ENCODE measurements at places on chromosomes 12 and 14. TPM values are rescaled to one million over a fixed set of nuclear protein-coding genes. Genes with fewer than 3 reads are reported as not detected.

DNA sequence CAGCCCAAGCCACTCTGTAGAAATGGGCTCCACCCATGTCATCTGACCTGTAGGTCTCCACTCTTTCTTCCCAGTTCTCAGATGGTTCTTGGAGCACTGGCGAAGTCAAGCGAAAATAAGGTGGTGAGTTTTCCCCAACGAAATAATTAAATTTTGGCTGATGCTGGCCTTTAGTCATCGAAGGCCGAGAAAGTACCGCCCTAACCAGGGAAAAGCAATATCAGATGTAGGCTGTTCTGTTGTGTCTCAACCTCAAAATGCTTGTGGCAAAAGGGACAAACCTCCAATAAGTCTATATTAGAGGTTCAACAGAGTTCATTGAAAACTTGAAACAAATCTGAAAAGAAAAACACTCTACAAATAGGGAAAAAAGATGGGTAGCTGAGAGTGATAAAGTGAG, 48.6 kb upstream of the BCAT1 start:
- DNase-seq, result no peak

GRCh38 chr12:93904124-93904523, 226.9 kb downstream of the CRADD start:
- no peak for DNase-seq

DNA sequence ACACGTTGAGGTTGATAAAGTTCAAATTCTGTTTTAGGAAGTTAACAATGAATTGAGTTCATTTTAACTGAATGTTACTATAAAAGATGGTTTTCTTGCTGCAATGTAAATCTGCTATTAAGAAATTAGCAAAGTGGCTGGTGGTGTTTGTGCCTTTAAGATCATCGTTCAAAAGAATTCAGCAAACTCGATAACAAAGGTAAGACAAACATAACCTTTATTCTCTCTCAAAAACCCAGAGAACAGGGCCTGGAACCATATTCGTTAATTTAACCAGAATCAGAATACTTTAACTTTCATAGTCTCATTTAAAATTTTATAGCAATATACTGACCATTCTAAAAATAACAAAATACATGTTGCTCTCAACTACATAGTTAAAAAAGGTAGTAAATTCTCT, 3.4 kb downstream of the TMEM30B start:
- no peak for DNase-seq

- no peak for DNase-seq
Measured at GRCh38 chr14:101017806-101018560, 114.5 kb upstream of the RTL1 start.

DNA sequence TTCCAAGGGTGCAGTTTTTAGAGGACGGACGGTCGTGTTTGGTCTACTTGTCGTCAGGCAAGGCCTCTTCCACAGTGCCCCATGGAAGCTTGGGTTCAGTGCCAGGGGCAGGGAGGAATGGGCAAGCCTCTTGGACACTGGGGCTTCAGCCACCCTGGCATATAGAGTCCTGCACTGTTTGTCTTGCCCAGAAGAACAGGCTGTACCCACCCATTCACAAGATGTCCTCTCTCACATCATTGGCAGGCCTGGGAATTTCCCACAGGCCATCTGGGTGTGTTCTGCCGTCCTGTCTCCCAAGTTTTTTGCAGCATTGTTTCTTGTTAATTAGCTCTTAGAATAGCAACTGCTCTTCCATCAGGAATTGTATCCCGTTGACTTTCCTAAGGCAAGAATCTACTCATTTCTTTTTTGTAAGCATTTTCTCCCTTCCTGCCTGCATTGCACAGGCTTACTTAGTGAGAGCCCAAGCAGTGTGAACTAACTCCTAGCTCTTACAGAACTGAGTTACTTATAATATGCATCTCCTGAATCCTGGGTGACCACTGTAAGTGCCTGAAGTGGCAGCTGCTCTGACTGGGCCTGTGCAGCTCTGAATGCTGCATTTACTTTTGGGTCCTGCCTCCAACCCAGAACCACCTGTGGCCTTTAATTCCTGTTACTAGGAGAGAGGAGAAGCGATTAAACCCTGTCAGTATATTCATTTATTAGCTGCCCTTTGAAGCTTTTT, 149.4 kb upstream of the HIF1A start:
- no peak for DNase-seq

DNA sequence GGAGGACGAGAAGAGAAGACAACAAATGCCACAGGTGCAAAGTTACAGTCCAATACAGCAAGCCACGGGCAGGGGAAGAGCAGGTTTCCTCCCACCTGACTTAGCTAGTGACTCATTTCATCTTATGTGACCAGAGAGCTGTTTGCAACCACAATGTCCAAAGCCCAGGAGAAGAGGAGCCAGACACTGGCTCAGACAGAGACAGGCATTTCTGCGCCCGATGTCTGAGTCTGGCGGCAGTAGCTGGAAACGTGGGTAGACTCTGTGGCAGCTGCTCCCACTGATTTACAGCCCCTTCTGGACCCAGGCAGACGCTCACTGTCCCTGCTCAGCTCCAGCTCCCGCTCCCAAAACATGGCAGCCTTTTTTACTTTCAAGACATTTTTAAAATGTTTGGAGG, 60.0 kb downstream of the CHGA start:
- no peak for DNase-seq

DNA sequence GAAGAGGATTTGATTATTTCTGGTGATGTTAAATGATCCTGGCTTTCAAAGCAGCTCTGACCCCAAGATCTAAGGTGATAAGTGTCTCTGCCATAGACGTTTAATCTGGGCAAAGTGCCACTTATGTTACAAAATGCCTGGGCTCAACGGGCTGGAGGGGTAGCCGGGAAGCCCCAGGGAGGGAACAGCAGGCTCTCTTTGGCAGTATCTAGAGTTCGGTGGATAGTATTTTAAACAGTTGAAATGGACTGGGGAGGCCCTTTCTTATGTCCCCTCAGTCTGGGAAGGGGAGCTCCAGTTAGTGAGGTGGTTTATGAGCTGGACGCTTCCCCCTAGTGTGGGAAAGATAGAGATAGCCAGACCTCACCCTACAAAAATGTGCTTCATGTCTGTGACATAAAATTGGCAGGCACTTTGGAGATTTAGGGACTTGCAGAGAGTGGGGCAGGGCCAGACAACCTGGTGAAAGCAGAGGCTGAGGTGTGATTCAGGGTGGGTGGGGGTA, 5.5 kb upstream of the HOXC11 start:
- no peak for DNase-seq

- DNase-seq, result no peak
Measured at GRCh38 chr12:117284140-117284539, 77.3 kb downstream of the NOS1 start.

- no peak for DNase-seq
Measured at GRCh38 chr12:85448548-85449139, 168.6 kb downstream of the ALX1 start.

DNA sequence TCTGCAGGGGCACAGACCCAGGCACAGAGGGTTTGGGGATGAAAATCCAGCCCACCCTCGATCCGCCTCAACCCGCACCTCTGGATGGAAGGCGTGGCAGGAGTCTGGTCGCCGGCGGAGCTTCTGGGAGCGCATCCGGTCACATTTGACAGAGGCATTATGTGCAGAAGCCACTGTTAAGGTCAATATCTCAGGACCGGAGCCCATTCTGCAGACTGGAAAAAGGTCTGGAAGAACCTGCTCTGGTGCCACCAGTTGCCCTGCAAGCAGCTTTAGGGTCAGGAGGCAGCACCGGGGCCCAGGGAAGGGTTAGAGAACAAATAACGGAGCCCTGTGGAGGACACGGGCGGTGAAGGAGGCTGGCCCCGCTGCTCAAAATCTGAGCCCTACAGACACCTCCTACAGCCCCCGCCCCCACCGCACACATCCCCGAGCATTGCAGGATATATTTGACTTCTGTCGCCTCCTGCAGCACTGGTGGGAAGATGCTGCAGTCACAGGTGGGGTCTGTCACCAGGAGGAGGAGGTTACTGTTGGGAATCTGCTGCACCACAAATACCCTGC, 25.1 kb upstream of the LRTM2 start:
- DNase-seq, result no peak

DNA sequence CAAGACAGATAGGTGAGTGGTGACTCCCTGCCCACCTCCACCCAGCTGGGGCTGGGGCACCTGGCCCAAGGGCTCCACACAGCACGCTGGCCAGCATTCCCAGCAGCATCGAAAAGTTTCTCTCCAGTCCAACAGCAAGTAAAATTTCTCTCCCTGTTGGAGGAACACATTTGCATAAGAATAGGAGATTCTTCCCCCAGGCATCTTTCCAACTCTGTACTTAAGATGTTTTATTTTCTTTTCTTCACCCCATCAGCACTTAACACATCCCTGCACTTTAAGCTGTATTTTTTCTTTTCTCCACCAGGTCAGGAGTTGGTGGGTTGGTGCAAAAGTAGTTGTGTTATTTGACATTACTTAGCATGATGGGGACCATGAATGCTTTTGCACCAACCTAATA, 47.2 kb downstream of the OR9K2 start:
- no peak for DNase-seq

DNA sequence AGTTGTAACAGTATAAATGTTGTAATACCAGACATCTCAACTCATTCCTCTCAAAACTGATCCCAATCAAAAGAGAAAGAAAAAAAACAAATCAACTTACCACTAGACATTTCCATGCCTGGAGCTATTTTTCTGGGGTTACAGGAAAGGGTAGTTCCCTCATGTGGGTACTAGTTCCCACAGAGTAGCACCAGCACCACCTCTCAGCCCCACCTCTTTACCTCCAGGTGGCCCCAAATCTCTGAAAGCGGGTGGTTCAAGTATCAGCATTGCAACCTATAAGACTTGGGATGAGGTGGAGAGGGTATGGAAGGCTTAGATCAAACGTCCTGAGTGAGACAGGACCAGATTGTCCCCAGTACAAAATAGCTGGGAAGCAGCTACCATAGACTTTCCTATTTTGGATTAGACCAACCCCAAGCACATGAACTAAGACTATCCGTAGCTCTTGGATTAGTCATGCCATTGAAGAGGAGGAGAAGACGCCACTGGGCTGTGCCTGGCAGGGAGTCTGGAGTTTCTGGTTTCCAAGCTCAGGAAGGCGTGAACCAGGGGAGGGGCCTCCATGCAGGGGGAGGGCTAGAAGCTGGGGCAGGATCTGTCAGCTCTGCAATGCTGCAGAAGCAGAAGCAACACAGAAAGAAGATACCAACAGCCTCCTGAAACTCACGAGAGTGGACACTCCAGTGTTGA, at the start of gene SLC39A2:
TSS of gene SLC39A2 (plus strand) at position 620 of the 693 bp plus-strand sequence. CDS start 154 bp downstream, outside the sequence.
- peak; percentile 25 for DNase-seq

DNA sequence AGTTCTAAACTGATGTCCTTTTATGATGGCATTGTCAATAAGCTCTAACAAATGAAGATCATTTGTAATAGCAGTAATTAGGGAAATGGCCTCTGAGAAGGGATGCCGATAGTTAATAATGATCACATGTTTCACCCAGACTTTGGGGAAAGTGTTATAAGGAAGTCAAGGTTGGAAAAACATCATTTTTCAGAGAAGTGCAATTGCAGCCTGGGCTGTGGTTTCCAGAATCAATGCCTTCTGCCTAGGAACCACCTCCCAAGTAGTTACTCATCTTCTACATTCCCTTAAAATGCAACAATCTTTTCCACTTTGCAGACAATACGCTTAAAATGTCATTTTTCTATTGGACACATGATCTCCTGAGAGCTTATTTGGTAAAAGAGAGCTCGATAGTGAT, 879 bp downstream of the EDDM3A start:
- no peak for DNase-seq

DNA sequence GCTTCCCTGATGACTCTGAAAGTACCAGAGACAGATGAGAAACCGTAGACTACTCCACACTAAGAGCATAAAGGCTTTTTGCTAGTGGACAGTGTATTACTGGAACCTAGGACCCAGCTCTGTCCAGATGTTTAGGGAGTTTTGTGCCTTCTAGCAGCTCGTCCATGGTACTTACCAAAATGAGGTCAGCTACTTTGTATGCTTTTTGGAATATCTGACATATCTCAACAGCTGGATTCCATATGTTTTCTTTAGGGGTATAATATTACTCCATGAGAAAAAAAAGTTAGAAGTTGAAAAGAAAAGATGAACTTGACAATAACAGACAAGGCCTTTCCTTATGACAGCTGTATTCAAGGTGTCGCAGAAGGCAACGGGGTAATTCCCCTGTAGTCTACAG, 32.1 kb upstream of the FRMD6 start:
- DNase-seq, result no peak

- DNase-seq, result no peak
Measured at GRCh38 chr12:91935296-91935695, 210.3 kb downstream of the BTG1 start.

GRCh38 chr12:116136340-116136739, 141.2 kb downstream of the MED13L start:
- DNase-seq, result no peak

- no peak for DNase-seq
Measured at GRCh38 chr12:89539426-89540223, 13.8 kb upstream of the POC1B start.

DNA sequence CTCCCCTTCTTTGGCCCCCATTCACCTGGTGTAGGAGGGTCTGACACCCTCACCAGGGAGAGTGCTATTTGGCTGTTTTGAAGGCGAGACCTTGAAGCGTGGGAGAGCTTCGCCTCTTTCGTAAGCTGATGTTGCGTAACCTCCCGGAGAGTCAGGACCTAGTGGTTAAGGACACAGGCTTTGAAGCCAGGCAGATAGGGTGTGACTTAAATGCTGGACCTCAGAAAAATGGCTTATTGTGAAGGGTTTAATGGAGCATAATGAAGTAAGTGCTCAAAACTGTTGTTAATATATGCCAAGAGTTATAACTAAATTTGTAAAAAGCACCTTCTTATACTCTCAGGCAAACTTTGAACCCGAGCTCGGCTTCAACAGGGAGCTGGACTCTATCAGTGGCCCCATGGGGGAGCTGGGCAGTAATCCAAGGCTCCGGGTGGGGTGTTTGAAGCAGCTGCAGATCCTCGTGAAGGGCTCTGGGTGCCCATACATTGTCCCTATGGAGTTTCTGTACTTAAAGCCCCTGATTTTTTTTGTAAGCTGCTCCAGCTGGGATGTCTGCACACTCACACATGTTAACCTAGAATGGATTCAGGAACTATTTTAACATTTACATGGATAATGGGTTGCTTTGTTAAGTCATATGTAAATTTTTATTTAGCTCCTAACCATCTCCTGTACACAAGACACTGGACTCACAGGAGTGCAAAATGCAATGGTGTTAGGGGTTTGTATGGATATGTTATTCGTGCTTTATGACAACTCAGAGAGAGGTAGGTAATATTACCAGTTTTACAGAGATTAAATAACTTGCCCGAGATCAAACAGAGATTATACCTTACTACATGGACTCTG, 26.0 kb downstream of the PPFIBP1 start:
- DNase-seq, result peak; percentile 79

- peak; percentile 76 for DNase-seq
Measured at GRCh38 chr12:69623970-69624369, 13.3 kb upstream of the LRRC10 start.

- no peak for DNase-seq
Measured at GRCh38 chr12:109347589-109347988, at the start of gene MYO1H. Gene MYO1H, plus strand, starts transcription at chr12:109347900. Its CDS starts 61 bp downstream, at chr12:109347961.

The TRHDE gene
- 0.96 TPM for total RNA-seq

The MUCL1 gene
- not detected for total RNA-seq

The RNASE4 gene
- total RNA-seq, result 10.0 TPM

The PPP1R13B gene
- 75.4 TPM for total RNA-seq

The ACOT6 gene
- not detected for total RNA-seq

The SDSL gene
- 15.0 TPM for total RNA-seq

The PSEN1 gene
- total RNA-seq, result 33.7 TPM

The HOXC5 gene
- not detected for total RNA-seq

The SFSWAP gene
- 15.1 TPM for total RNA-seq

The LRTM2 gene
- not detected for total RNA-seq

The DYNC1H1 gene
- 625 TPM for total RNA-seq

Data from heart right ventricle (tissue), 16 donors.